ENCODE measurements at places on chromosomes 2 and 18.

GRCh38 chr2:149559341-149560068, 28.1 kb downstream of the MMADHC start:
- DNase-seq, result no peak

DNA sequence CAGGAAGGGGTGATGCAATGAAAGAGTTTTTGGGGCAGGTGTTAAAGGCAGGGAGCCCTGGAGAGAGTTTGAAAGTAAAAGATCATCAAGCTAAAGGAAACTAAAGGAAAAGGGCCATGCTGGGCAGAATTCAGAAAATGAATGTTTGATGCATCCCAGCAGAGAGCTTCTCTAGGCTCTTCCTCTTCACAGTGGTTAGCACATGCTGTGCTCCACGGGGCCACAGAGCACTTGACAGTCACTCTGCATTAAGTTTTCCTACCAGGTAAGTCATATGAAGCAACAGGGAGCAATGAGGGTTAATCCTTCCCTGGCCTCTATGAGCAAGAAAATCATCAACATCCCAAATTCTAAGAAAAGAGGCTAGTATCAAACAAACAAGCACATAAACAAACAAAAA, 895.2 kb downstream of the TRIB2 start:
- DNase-seq, result no peak

DNA sequence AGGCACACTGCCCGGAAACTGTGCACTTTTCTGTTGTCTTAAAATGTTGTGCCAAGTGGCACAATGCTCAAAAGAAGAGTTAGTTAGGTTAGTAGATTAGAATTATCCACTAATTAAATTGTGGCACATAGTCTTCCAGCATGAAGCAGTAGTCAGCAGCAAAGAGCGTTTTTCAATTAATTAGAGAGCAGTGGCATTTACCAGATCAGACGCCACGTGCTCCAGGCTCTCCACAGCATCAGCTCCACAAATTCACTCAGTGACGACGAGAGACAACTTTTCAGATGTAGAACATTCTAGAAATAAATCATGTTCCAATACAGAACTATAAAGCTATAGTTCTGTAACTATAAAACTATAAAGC, 16.4 kb upstream of the RTTN start:
- DNase-seq, result no peak

GRCh38 chr2:212926940-212927339, 224.5 kb downstream of the IKZF2 start:
- no peak for DNase-seq

GRCh38 chr2:163595028-163595427, 140.8 kb downstream of the FIGN start:
- DNase-seq, result no peak

DNA sequence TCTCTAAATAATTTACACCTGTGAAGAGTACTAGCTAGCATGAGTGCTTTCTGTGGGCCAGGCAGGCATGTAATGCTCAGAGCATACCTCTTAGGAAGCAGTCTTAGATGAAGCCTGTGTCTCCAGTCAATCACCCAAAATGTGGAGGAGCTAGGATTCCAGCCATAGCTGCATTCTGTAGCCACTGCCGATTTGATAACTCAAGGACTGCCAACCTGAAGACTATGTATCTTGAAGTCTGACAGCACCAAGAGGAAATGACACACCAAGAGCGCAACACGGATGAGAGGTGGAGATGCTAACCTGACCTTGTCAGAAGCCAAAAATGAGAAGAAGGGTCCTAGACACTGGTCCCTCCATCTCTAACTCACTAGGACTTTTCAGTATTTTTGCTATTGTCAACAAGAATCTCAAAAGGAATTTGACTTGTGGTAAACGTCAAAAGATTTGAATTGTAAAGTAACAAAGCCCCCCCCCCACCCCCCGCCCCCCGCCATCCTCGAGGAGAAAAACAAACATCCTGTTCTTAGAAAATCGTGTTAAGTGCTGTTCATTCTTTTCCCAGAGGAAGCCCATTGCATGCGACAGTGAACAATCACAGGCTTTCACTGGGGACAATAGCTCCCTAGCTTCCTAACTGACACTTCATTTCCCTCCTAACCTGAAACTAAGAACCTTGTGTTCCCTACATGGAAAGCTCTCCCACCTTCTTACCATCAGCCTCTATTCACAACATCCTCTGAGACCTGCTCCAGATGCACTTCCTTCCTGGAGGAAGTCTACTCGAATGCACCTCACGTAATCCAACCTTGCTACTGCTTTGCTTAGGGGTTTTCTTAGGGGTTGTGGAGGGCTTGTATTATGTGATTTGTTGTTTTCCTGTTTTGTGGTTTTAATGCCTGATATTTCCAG, 14.7 kb downstream of the CDC42EP3 start:
- no peak for DNase-seq

DNA sequence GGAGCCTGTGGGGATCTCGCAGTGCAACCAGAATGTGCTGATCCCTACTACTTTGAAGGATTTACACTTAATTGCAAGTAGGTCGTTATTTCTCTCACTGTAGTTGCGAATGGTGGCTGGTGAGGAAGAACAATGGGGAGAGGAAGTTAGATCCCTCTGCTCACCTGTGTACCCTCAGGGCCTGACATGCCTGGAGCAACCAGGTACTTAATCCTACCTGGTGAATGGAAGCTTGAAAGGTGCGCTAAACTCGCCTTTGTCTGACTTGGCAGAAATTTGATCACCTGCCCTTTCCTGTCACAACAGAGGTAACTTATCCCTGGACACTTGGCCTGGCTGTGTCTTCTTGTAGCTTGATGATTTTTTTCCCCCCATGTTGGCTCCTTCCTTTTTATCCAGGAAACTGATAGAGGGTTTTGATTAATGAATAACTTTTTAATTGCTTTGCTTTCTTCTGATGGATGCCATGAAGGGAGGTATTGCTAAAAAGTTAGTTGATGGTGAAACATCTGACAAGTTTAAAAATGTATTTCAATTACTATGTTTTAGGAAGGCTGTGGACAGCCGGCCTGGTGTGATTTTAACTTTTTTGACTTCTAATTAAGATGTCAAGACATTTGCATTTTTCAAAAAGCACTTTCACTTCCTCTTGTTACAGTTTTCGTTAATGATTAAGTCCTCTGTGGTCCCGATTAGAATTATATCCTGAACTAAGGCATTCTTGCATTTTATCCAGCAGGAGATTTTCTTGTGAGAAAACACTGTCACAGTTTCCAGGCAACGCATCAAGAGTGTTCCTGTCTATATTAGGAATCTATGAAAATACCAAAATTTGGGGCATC, 9.2 kb downstream of the SGPP2 start:
- DNase-seq, result no peak

DNA sequence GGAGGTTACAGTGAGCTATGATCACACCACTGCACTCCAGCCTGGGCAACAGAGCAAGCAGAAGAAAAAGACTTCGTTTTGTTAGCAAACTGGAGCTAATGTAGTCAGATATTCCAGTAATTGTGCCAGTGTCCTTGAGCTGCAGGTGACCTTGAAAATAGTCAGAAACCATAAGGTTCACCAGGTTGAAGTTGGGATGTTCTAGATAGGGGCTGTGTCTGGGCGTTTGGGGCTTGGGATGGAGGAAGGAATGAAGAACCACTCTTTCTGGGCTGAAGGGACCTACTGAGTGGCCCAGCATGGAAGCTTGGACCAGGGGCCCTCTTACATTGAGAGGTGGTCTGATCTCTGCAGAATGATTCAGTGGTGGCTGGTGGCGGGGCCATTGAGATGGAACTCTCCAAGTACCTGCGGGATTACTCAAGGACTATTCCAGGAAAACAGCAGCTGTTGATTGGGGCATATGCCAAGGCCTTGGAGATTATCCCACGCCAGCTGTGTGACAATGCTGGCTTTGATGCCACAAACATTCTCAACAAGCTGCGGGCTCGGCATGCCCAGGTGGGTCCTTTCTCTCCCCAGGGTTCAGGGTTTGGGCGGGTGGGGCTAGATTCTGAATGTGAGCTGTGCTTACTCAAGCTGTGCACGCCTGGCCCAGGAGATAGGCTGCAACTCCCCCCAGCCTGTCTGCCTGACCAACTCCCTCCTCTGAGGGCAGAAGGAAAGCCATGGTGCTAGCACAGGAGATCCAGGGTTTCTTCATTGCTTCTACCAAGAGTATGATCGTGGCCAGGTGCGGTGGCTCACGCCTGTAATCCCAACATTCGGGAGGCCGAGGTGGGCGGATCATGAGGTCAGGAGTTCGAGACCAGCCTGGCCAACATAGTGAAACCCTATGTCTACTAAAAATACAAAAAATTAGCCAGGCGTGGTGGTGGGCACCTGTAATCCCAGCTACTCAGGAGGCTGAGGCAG, 17.1 kb downstream of the CCT7 start:
- no peak for DNase-seq

- no peak for DNase-seq
These were observed 146.1 kb upstream of the DLX2 start for GRCh38 chr2:172248785-172249187.

DNA sequence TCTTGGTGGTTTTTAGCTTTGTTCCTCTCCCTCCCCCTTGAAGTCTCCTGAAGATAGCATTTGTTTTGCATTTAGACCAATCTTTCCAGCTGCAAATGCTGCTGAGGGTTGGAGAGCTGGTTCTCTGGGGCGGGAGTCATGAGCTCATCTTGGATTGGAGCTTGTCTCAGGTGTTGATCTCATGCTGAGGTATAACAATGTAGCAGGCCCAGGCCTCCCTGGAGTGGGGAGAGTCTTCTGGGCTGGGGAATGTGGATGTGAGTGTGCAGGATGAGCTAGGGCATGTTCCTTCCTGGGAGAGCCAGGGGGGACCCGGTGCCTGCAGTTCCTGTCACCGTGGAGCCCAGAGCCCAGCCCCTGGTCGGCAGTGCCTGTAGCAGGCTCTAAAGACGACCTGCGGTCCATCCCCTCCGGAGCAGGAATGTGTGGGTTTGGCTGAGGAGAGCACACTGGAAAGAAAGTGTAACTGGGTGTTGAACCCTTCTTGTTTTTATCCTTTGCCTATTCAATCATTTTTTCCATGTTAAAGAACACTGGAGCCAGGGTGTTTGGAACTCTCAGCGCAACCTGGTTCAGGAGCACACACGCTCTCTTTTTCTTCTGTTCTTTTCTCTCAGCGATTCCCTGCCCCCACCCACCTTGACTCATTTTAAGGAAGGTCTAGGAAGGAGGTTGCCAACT, 2.7 kb downstream of the ZNF532 start:
- DNase-seq, result no peak
